ENCODE measurements at places on chromosomes 4 and X.

DNA sequence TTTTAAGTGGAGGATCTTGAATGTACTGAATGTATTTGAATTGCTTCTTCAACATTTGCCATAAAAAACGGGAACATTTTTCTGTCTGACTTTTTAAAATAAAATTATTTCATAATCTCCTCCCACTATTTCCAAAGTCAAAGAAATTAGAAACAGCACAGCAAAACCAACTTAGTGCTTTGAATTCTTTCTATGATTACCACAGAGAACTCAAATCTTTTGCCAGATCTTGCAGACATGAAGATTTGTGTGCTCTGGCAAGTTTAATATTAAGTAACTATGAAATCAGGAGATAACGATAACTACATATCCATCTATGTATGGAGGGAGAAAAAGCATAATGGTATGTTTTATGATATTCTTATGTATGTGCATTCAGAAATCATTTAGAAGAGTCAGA, 982.2 kb downstream of the PCDH7 start:
- DNase-seq: no peak

DNA sequence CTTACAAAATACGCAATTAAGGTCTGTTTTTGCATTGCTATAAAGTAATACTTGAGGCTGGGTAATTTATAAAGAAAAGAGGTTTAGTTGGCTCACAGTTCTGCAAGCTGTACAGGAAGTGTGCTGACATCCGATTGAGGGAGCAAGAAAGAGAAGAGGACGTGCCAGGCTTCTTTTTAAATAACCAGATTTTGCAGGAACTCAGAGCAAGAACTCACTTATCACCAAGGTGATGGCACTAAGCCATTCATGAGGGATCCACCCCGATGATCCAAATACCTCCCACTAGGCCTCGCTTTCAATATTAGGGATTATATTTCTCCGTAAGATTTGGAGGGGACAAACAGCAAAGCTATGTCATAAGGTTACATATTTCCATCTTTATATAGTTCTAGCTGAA, 456.7 kb downstream of the GLUD2 start:
- DNase-seq: no peak

DNA sequence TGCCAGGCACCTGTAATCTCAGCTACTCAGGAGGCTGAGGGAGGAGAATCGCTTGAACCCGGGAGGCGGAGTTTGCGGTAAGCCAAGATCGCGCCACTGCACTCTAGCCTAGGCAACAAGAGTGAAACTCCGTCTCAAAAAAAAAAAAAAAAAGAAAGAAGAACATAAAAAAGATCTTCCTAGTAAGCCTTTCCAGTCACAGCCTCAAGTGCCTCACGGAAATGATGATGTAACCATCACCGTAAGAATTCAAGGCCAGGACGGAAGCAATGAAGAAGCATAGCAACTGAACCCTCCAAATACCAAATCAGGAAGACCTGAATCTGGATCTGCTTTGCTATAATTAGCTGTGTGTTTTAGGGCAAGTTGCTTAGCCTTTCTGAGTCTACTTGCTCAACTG, 28.8 kb downstream of the RBM47 start:
- DNase-seq: no peak

- DNase-seq: no peak
Measured at GRCh38 chr4:6499238-6499600, 26.8 kb upstream of the PPP2R2C start.

DNA sequence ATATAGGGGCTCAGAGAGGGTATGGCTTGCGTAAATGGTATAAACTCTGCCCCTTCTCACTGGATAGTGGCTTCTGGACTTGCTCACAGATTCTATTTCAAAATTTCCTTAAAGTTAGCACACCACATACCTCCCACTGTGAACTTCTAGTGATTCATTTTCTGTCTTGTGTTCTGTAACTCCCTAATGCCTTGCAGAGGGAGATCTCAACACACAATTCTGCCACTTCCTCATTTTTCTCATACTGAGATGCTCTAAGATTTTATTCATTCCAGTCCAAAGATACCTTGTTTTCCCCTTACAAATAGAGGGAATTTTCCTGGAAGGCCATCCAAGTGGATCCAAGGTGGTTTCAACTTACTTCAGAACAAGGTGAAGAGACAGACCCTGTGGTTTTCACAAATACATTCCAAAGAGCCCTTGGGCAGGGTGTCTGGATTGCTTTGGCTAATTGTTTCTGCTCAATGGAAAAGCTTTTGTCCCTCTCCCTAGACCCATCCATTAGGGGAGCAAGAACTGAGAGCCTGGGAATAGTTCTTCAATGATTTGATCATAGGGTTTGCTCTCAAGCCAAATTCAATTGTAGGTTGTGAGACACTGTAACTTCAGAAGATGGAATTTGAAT, 52.1 kb upstream of the CAPN6 start:
- no peak for DNase-seq
